Muscle of leg (tissue), 16 donors: ENCODE measurements at places on chromosomes 6 and 20.

DNA sequence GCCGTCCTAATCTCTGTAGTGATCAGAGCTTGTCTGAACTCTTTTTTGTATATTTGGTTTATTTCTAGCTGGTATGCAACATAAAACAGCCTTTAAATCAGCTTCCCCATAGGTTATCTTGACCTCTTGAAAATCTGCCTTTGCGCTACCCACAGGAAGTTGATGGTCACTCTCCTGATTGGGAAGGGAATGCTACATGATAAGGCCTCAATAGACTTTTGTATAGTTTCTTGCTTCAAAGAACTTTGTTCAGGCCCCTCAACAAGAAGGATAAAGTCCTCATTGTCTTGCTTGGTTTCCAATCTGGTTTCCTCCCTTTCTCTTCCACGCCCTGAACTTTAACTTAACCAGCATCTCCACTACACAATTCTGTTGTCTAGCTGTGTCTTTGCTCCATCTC is 95.4 kb upstream of the TENT5A start:
- no peak for DNase-seq

DNA sequence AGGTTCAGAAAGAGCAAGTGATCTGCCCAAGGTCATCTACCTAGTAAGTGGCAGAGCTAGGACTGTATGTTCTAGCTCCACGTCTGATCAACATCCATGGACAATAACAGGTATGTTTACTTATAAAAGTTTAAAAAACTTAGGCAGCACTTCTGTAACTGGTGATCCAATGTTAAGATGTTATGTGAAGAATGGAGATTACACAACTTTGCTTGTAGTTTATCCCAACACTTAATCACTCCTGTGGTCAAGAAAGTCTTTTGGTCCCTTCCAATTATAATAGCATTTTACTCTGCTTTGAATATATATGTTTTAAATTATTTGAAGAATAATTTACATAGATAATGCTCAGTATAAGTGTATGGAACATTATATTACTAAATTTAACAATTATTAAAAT is 4.8 kb downstream of the FBXO30 start:
- no peak for DNase-seq

DNA sequence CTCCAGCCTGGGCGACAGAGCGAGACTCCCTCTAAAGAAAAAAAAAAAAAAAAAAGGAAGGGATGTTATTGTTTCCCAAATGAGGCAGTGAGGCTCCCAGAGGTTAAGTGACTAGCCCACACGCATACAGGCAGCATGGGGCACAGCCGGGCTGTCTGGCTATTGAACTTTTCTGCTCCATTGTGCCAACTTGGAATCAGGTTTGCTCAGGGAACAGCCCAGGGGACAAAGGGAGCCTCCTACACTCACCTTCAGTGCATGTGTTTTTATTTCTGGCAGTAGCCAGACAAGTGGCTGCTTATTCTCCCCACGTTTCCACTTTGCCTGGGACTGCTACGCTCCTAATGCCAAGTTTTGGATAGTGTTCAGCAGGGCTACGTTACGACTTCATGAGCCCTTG is 10.7 kb downstream of the ETV7 start:
- DNase-seq, result no peak

GRCh38 chr6:119890470-119890869 is 540.9 kb upstream of the MAN1A1 start:
- DNase-seq, result no peak

DNA sequence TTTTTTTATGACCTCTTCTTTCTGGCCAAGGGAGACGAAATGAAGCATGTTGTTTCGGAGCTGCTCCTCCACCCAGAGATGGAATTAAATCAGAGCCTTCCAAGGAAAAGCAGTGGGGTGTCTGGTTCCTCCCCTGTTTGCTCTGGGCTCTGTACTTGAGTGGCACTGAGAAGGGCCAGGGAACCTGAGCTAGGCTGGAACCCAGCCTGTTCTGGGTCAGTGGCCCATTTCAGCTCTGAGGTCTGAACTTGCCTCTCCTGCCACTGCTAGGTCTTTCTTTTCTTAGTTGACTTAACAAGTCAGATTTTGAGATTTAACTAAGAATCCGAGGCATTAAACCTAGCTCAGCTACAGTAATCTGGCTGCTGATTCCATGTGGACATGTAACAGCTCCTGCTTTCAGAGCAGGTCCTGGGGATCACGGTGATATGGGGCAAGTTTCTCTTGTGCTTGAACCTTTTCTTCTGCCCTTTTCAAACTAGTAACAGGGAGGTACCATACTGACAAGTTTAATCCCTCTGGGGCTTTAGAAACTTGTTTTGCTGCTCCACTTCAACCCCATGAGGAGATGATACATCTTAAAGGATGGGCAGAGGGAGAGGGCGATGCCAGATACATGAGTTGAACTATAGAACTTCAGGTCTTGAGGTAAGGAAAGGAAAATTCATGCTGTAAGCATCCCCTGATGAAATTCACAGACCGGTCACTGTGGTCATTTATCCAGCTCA is 101.1 kb downstream of the SLC24A3 start:
- DNase-seq, result no peak

- no peak for DNase-seq
These were observed 32.3 kb downstream of the YTHDF1 start for GRCh38 chr20:63183422-63184146.

GRCh38 chr20:60261333-60261732 is 303.1 kb downstream of the CDH26 start:
- no peak for DNase-seq

GRCh38 chr6:158032354-158032733 is 50.7 kb downstream of the SYNJ2 start:
- no peak for DNase-seq

GRCh38 chr6:155628306-155628705 is 172.7 kb upstream of the NOX3 start:
- DNase-seq, result no peak

- no peak for DNase-seq
These were observed 40.4 kb upstream of the ZMYND8 start for GRCh38 chr20:47396762-47397476.

DNA sequence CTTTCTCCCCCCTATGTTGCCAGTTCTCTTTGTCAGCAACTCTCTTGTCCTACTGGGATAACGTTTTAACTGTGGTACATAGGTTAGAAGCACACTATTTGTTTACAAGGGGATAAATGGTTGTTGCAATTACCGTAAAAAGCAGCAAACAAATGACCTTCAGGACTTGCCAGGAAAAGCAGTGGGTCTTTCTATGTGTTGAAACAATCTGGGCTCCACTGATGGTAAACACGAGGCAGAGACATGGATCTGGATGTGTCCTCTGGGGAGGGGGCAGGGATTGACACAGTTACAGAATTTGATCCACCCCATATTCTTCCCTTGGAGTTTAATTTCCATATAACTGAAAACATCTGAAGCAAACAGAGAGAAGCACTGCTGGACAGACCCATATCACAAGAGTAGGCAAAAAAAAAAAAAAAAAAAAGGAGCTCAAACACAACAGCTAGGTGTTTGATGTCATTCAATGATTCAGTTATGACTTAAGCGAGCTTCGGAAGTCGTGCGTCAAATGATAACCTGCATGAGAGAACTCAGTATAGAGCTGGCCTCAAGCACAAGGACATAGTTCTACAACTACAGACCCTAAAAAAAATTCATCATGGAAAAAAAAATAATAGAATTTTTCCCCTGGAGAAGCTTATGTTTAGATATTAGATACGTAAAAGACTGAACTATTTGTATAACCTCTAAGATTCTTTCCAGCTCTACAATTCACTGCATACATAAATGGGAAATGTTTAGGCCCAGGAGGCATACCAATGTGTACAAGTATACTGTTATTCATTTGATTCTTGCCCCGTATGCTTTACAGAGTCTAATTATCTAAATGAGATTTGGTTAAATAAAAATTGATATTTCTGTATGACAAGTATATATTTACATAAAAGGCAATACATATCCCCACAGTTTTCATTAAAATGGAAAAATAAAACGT is 127.7 kb downstream of the ALDH8A1 start:
- DNase-seq, result peak; percentile 43

GRCh38 chr6:137754366-137754765 is 112.7 kb upstream of the TNFAIP3 start:
- DNase-seq, result no peak

- DNase-seq, result no peak
These were observed 216.8 kb downstream of the TMEM242 start for GRCh38 chr6:157106487-157106886.

DNA sequence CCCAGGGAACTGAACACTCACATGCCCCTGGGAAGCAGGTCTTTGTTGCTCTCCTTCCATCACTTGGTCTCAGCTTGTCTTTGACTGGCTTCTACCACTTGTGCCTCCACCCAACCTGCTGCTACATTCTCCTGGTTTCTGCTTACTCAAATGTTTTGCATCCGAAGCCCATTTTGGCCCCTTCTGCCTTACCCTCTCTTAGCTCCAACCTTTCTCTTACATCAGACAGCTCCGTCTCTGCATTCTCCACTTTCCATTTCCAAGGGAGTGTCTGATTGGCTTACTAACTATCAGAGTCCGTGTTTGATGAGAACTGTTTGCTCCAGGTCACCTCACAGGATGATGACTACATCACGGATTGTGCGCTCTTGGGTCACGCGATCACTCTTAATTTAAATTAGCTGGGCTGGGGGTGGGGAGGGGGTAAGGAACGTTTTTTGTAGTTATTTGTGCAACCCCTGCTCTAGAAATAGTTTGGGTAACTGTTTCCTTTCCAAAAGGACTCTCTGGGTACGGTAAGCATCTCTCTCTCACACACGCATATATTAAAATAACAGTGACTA is 844 bp upstream of the ABRACL start:
- peak; percentile 15 for DNase-seq

- DNase-seq, result no peak
These were observed 3.7 kb upstream of the MED23 start for GRCh38 chr6:131631625-131632289.

- peak; percentile 50 for DNase-seq
These were observed 160.6 kb downstream of the HIVEP2 start for GRCh38 chr6:142784344-142784743.
